GM18507 (cell line): ENCODE measurements at places on chromosomes 2 and 18.

- no peak for DNase-seq
Measured at GRCh38 chr2:166117491-166117890, 10.3 kb downstream of the SCN1A start.

DNA sequence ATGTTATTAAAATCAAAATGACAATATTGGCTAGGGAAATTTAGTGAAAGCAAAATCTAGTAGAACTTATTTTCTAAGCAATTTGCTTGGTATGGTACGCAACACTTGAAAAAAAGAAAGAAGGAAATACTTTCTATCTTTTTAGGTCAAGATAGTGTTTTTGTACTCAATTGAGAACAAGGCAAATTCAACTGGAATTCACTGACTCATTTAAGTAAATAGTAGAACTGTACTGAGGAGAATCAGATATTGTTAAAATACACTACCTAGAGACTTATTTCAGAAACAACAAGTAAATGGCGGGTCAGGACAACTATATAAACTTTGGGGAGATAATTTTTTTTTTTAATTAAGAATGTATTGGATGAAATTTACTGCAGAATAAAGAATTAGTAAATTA lies 18.9 kb downstream of the ZRANB3 start:
- no peak for DNase-seq

GRCh38 chr18:3051718-3052410 lies 38.9 kb upstream of the LPIN2 start:
- no peak for DNase-seq

DNA sequence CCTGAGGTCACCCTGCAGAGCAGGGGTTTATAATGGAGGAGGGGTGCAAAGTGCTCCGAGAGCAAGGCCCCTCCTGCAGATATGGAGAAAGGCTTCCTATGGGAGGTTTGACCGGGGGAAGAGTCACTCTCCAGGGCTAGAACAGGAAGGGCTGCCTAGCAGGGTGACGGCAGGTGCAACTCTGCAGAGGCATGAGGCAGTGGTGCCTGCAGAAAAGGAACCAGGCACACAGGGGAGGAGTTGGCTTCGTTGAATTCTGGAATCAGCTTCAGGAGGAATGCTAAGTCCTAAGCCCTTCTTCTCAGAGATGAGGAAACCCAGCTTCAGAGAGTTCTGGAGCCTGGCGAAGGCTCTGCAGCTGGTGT lies 17.5 kb upstream of the HPCAL1 start:
- no peak for DNase-seq

DNA sequence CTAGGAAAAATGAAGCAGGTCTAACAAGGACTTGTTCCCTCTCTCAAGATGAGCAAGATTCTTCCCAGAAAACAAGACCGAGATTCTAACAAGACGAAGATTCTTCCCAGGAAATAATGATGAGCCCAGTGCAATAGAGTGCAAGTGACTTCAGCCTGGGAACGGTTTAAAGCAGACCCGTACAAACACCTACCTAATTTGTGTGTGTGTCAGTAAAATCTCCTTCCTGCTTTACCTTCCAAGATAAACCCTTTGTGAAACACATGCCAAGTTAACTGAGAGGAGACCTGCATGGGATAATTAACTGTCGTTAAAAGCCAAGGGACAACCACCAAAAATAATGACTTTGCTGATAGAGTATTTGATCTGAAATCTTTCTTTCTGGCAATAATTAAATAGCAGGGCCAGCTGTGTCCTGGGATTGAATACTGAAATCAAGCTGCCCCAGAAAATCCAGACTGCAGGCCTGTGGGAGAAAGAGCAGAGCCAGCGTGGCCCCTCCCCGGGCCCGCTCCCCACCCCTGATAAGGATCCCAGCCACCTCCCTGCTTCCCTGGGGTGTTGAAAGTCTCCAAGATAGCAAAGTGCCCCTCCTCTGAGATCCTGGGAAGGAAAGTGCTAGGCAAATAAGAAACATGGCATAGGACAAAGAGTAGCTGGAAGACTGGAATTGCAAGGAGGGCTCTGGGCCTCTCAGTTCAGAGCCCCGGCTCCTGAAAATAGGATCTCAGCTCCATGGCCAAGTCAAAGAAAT lies 145.5 kb downstream of the CYP26B1 start:
- no peak for DNase-seq

DNA sequence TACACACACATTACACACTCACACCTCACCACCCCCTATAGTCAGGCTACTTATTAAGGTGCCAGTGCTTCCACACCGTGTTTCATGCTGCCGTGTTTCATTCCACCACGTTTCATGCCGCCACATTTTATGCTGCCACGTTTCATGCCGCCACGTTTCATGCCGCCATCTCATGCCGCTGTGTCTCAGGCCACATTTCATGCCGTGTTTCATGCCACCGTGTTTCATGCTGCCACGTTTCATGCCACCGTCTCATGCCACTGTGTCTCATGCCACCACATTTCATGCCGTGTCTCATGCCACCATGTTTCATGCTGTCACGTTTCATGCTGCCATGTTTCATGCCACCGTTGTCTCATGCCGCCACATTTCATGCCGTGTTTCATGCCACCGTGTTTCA lies 65.1 kb downstream of the MBOAT2 start:
- DNase-seq = no peak
